ENCODE measurements at places on chromosomes 6 and 20.

DNA sequence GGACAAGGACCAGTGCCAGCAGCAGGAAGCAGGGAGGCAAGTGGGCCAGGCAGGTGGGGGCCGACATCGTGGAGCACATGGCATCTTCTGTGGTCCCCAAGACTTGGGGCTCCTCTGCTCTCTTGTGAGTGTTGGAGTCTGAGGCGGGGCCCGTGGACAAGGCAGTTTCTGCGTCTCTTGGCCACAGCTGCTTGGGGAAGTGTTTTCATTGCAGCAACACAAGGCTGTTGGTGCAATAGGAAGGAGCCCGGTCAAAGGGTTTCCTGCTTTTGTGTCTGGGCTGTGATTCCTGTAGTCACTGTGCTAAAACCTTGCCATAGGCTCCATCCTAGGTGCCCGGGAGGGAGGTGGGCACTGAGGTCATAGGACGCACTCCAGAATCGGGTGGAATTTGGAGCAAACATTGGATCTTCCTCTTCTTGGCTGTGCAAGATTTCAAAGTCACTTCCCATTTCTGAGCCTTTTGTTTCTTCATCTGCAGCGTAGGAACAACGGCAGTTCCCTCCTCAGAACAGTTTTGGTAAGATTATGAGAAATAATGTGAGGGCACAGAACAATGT lies at the start of gene SIRPB2:
Gene SIRPB2, minus strand, starts transcription at position 140 of the 560 bp plus-strand sequence. Its CDS starts 61 bp downstream, at position 79.
- DNase-seq: no peak

GRCh38 chr20:45782890-45783289 lies 8.8 kb downstream of the WFDC3 start:
- no peak for DNase-seq

- DNase-seq: no peak
These were observed 102.0 kb downstream of the MAP3K7 start for GRCh38 chr6:90484903-90485302.

DNA sequence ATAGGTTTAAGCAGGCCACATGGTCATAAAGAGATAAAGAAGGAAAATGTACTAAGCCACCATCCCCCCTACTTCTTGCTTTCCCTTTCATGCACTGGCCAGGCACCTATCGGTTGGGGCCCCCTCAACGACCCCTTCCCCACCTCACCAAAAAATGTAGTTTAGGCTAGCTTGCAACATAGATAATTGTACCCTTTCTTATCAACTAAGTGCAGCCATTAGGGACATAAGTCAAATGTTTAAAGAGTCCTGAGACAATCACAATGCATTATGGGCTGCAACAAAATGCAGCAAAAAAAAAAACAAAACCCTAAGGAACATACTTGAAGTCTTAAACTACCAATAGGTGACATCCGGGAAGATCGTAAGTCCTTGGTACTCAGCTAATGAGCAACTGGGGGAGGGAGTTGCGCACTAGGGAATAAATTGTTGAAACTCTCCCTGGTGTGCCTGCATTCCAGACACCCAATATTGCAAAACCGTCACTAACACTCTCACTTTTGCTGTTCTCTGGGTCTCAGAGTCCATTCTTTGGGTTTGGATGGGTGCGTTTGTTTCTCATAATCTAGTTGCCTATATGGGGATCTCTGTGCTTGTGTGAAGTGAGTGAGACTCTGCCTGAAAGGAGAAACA lies 12.4 kb upstream of the HLA-G start:
- DNase-seq: no peak

DNA sequence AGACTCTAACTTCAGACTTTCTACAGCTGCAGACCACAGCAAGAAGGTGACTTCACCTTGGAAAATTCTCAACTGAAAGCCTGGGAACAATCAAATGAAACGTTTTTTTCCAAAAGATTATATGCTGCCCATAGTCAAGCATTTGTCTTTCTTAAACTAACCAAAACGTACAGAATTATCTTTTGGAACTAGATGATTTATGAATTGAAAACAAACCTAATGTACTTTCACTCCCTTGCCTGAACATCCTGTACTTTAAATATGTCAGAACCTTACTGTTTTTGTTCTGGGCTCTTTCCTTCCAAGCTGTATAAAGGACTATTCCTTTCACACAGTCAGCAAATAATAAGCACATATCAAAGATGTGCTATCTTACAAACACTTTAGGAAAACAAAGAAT lies 62.4 kb upstream of the TNFAIP3 start:
- DNase-seq: no peak

- no peak for DNase-seq
These were observed 33.9 kb downstream of the ITPR3 start for GRCh38 chr6:33654831-33655554.

GRCh38 chr20:20198011-20198410 lies 145.7 kb downstream of the CFAP61 start:
- DNase-seq: no peak

DNA sequence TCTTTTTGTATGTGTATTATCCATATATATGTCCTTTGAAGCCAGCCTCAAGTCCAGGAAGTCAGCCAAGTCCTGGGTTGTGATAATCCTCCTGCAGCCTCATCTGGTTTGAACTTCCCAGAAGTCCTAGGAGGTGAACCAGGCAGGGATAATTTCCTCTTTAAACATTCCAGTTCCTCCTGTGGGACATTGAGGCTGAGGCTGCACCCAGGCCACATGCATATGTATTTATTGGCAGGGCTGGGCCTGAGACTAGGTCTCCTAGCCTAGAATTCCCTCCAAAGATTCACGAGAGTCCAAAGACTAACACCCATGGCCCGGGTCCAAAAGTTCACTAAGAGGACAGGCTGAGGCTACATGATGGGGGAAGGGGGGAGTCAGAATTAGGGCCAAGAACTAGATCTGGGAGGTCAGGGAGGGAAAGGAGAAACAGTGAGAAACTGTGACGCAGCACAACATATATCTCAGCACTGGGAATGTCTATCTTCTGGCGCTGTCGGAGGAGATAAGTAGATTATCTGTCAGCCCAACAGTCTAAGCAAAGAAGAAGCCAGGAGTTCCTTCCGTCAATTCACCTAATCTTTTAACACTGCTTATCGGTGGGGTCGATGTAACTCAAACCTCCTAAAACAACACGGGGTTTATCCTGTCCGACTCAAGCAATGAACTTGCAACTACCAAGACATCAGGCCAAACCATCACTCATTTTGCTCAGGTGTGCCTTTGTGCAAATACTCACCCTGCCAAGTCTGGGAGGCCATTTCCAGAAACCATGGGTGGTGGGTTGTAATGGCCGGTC lies 43.3 kb downstream of the SNX5 start:
- DNase-seq: no peak

DNA sequence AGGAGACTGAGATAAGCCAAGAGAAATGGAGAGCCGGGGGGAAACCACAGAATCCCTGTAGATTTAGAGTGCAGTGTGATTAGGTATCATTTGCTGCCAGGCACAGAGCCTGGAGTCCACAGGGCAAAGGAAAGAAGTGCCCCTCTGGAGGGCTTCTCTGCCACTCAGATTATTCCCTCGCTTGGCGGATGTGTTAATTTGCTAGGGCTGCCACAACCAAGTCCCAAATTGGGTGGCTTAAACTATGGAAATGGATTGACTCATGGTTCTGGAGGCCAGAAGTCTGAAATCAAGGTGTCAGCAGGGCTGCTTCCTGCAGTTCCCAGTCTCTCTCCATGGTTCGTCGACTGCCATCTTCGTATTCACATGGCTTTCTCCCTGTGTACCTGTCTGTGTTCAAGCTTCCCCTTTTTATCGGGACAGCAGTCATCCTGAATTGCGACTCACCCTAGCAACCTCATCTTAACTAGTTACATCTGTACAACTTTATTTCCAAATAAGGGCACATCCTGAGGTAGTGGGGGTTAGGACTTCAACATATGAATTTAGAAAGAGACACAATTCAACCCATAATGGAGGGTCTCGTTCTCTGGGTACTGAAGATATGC lies 122.2 kb downstream of the ANKRD60 start:
- peak; percentile 32 for DNase-seq

- peak; percentile 64 for DNase-seq
These were observed 39.2 kb upstream of the RNF8 start for GRCh38 chr6:37314487-37315156.

- DNase-seq: no peak
These were observed 715.6 kb upstream of the ID4 start for GRCh38 chr6:19121521-19121920.

DNA sequence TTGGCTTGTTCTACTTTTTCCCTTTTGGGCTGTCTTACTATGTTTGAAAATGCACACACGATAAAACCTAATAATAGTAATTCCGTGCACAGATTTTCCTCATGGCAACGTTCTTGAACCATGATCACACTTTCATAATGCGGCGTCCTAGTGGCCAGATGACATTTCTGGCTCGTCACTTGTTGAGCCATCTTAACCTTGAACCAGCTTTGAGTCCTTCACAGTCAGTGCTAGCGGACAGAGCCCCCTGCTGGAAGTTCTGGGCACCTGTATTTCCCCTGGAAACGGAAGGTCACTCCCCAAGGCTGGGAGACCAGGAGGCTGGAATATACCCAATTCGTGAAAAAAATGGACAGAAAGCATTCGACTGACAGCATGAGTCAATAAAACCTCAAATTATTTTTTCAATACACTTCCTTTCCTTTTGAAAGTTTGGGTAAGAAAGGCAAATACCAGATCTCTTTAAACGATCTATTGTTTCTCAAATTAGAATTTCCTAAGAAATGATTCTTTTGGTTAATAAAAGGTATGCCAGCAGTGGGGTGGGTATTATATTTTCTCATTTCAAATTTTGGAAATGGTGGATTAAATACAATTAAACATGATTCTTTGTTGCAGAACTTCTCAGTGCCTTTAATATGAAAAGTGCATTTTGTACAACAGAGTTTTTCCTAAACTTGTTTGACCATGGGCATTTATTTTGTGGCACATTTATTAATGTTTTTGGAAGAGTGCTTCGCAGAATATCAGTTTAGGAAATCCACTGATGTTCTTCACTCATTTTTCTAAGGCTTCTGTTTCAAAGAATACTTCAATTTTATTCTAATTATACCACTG lies 542.3 kb downstream of the QKI start:
- peak; percentile 73 for DNase-seq

GRCh38 chr6:160104821-160105517 lies 16.6 kb upstream of the SLC22A1 start:
- no peak for DNase-seq

GRCh38 chr6:21426841-21427490 lies 166.6 kb upstream of the SOX4 start:
- no peak for DNase-seq

- DNase-seq: no peak
These were observed 156.7 kb downstream of the TRIM27 start for GRCh38 chr6:28767133-28767532.

- DNase-seq: no peak
These were observed 324.8 kb downstream of the QKI start for GRCh38 chr6:163739408-163739725.

DNA sequence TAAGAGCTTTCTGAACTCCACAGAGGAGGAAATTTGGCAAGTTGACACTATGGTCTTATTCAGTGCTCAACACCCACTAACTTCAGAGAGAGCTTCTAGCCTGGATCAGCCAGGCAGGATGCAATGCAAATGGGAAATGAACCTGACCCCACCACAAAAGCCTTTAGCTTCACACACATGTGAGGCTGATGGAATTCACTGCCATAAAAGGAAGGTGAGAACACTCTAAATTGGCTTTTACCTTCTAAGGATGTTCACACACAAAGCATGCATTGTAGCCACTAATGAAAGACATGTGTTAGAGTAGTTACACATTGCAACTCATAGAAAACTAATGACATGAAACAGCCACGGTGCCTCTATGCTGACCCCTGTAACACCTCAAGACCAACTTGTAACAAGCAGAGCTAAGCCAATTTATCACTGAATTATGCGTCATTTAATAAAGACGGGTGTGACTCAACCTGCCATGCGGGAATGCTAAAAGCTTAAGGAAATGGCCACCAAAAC lies 262.1 kb downstream of the HACE1 start:
- DNase-seq: no peak

DNA sequence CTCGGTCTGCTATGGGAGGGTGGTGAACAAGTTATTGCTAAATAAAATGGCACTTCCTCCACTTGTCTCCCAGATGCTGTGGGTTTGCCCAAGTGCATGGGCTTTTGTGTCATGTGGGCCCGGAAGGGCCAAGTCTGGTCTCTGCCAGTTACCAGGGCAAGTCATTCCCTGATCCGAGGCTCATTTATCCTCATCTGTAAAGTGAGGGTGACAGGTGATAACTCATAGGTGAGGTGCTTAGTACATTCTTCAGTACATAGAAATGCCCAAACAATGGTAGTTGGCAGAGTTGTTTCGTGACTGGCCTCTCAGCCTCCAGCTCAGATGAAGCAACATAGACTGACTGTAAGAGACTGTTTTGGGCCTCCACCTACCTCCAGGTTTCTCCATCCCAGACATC lies 2.0 kb upstream of the MUCL3 start:
- no peak for DNase-seq

GRCh38 chr6:5529733-5530132 lies 268.4 kb downstream of the FARS2 start:
- no peak for DNase-seq

GRCh38 chr20:23230766-23231385 lies 119.7 kb upstream of the NXT1 start:
- no peak for DNase-seq

DNA sequence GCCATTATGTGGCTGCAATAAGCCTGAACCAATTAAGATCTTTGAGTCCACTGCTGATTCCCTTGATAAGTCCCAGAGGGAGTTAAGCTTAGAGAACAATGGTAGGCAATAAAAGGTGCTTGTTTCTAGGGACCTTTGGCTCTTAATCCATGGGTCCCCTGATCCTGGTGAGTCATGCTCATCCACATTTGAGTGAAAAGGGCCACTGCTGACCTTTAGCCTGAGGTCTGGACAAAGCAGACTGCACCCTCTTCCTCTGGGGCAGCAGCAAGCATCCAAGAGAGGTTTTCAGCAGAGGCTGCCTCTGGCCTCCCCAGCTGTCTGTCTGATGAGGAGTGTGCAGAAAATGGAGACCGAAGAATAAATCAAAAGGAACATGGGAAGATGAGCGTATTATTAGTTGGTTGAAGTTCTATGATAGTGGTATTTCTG lies 16.1 kb upstream of the SCGN start:
- no peak for DNase-seq

GRCh38 chr6:26017632-26017966 lies 55.0 kb downstream of the TRIM38 start:
- DNase-seq: peak; percentile 89

DNA sequence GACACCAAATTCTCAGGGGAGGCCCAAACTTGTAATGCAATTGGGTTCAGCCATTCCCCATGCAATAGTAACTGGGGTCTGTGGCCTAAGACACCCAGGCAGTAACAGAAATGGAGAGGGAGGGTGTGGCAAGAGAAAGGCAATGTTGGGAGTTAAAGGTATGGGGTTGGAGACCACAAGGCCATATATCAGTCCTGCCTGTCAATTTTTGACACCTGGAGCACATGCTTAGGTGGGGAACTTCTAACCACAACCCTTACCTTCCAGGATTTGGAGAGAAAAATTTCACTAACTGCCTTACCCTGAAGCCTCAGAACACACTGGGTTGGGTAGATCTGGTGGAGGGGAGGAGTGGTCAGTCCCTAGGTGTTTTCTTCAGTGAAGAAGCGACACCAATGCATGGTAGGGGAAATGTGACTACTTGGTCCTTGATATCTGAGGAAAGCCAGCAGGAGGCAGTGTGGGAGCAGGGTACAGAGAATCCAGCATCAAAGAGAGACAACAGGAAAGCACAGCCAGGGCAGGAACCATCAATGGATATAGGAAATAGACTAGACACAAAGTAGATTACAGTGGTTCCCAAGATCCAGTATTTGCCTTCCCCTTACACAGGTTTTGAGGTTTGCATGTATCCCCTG lies 6.8 kb upstream of the USP49 start:
- DNase-seq: peak; percentile 78
